ENCODE measurements at places on chromosomes 13 and 19. TPM values are rescaled to one million over a fixed set of nuclear protein-coding genes. Genes with fewer than 3 reads are reported as not detected.

IZUMO2 gene
- total RNA-seq = not detected

RGCC gene
- 58.0 TPM for total RNA-seq

GAPDHS gene
- total RNA-seq = not detected

GRCh38 chr13:113404723-113405471, 41.0 kb upstream of the GRTP1 start:
- DNase-seq = no peak

ZNF431 gene
- total RNA-seq = 20.5 TPM

GRCh38 chr19:24078680-24079079, 8.3 kb upstream of the ZNF254 start:
- no peak for DNase-seq

- DNase-seq = no peak
These were observed 205.1 kb downstream of the LHFPL6 start for GRCh38 chr13:39397896-39398265.

- DNase-seq = no peak
These were observed 84.0 kb upstream of the PRR20A start for GRCh38 chr13:57056601-57057180.

DNA sequence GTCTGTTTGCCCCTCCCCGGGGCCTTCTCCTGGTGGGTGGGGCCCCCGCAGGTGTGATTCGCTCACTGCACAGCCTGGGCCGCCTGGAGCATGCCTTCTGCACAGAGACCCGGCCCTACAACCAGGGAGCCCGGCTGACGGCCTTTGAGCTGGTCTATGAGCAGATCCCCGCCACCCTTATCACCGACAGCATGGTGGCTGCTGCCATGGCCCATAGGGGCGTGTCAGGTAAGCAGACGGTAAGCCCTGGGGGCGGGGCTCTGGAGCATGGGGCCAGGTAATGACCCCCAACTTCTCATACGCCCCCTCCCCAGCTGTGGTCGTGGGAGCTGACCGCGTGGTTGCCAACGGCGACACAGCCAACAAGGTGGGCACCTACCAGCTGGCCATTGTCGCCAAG, 4.2 kb downstream of the MRI1 start:
- DNase-seq = no peak

DNA sequence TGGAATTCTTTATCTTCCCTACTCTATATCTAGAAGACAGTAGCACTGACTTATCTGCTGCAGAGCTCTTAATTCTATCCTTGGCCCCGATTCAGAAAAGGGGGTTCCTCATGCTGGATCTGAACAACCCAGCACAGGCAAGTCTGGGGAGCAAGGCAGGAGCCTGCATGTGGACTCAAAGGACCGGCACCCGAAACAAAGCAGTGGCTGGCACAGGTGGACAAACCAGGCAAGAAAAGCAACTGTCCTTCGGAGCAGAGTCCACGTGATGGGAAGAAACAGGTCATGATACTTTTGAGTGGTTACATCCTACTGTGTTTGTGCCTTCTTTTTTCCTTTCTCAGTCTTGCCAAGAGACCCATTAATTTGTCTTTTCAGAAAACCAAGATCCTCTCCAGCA, 38.3 kb downstream of the GPR42 start:
- no peak for DNase-seq

CGB8 gene
- total RNA-seq = not detected
